ENCODE measurements at places on chromosomes 4 and X.

- DNase-seq: no peak
These were observed 57.2 kb downstream of the STBD1 start for GRCh38 chr4:76363556-76364290.

GRCh38 chr4:29009908-29010307 is 1710.3 kb upstream of the PCDH7 start:
- DNase-seq: no peak

DNA sequence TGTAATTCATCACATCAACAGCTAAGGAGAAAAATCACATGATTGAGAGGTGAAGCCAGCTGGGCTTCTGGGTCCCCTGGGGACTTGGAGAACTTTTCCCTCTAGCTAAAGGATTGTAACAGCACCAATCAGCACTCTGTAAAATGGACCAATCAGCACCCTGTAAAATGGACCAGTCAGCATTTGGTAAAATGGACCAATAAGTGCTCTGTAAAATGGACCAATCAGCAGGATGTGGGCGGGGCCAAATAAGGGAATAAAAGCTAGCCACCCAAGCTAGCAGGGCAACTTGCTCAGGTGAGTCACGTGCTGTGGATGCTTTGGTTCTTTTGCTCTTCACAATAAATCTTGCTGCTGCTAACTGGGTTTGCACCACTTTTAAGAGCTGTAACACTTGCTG is 1248.3 kb downstream of the PCDH18 start:
- DNase-seq: no peak

DNA sequence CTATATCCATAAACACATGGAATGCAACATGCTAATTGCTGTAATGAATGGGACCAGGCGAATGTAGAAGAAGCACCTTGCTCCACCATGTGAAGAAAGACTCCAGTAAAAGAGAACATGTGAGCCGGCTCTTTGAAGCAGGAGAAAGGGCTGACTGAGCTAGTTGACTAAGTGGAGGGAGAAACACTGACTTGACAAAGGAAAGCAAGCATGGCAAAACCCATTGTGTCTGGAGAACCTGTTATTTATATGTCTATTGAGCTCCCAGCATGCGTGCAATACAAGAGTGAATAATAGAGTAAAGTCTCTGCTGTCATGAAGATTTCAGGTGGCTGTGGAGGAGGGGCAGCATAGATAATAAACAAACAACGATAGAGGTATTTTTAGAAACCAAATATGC is 559.9 kb downstream of the RAB28 start:
- no peak for DNase-seq

GRCh38 chr4:165502916-165503907 is 124.4 kb downstream of the CPE start:
- no peak for DNase-seq

GRCh38 chr4:120939693-120940092 is 17.2 kb upstream of the PRDM5 start:
- DNase-seq: no peak

DNA sequence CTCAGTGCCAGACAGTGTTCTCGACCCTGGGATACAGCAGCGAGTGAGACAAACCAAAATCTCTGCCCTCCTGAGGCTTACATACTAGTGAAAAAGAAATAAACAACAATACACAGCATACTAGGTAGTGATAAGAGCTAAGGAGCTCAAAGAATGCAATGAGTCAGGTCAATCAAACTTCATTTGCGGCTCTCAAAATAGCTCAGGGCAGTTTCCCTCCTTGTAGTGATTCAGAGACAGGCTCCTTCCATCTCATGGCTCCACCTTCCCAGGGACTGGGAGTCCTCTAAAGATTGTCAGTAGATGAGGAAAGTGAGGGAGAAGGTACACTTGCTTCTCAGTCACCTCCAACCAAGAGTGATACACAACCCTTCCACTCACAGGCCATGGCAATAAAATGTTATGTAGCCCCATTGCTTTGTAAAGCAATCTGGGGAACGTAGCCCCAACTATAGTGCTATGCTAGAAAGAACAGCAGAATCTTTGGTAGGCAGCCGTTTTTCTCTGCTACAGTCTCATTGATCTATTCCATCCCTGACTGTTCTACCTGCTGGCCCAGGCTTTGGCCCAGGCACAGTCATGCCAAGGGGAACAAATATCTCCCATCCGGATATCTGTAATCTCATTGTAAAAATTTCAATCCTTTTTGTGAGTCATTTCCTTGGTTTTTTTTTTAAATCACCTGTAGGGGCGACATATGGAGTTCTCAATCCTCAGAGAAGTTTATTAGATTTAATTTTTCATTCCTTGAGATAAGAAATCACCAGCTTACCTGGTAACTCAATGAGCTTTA is 183.1 kb upstream of the S100G start:
- no peak for DNase-seq

- DNase-seq: peak; percentile 85
These were observed 16.7 kb downstream of the MAD2L1 start for GRCh38 chr4:120049732-120050494.

DNA sequence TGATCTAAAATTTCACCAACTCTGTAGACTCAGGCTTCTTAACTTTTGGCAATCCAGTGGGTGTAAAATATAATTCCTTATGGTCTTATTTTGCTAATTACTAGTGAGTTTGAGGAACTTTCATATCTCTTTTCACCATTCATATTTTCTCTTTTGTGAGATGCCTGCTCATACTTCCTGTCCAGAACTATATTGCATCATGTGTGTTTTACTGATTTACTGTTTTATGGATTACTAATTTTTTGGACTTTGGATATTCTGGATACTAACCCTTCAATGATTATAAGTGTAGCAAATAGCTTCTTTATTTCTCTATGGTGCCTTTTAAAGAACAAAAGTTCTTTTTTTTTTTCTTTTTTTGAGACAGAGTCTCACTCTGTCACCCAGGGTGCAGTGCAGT is 20.6 kb downstream of the GSX2 start:
- peak; percentile 32 for DNase-seq

DNA sequence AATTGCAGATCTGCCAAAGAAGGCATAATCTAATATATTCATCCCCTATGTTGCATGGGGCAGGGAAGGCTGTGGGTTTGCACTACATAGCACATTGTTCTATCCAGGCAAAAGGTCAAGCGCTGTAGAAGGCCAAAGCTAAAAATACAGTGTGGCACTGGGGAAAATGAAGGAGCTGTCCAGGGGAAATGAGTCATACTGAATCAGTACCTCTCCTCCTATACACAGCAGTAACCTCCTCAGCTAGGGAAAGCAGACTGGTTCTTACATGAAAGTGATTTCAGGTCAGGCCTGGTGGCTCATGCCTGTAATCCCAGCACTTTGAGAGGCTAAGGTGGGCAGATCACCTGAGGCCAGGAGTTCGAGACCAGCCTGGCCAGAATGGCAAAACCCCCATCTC is 31.0 kb upstream of the SLC25A4 start:
- no peak for DNase-seq

DNA sequence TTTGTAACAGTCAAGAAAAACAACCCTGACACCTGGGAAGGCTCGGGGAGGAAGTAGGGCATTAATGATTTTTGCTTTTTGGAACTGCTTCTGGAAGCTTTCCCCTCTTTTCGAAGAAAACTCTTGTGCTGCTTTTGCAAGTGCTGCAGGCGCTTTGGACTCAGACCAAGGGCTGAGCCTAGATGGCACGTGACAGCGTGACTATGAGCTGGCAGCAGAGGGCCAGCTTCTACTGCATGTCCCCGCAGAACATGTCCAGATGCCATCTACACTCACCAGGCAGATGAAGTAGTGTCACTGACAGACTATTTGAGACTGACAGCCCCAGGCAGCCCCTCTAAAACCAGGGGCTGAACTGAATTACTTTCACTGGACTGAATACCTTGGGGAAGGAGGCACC is 6.2 kb downstream of the NR0B1 start:
- no peak for DNase-seq

DNA sequence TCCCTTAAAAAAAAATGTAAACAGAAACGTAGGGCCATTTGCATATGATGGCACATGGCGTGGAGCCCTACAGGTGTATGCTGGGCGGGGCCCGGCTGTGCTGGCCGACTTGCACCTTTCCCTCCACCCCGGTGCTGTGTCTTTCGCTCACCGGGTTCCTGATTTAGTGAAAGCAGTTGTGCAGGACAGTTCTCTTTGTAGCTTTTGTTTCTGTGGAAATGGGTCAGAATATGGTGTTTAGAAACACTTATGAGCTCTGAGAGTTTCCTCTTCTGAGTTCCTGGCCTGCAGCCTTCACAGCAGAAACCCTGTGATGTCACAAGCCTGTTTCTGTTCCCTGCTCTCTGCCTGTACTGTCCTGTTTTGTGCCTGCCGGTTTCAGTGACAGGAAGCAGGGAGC is 22.5 kb upstream of the MSANTD1 start:
- no peak for DNase-seq

DNA sequence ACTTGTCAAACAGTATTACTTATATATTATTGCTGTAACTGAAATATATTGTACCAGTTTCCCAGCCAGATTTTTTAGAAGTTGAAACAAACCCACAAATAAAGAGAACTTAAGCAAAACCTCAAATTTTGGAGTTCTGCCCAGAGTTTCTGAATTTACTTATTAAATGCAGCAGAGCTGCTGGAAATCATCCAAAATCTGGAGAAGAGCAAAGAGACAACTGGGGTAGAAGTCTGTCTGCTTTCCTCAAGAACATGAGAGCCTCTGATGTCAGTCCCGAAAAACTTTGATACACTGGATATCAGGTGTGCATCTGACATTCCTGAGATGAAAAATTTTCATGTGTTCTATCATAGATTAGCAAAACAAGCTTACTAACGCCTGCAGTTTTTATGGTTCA is 325.9 kb downstream of the NR3C2 start:
- DNase-seq: peak; percentile 68

DNA sequence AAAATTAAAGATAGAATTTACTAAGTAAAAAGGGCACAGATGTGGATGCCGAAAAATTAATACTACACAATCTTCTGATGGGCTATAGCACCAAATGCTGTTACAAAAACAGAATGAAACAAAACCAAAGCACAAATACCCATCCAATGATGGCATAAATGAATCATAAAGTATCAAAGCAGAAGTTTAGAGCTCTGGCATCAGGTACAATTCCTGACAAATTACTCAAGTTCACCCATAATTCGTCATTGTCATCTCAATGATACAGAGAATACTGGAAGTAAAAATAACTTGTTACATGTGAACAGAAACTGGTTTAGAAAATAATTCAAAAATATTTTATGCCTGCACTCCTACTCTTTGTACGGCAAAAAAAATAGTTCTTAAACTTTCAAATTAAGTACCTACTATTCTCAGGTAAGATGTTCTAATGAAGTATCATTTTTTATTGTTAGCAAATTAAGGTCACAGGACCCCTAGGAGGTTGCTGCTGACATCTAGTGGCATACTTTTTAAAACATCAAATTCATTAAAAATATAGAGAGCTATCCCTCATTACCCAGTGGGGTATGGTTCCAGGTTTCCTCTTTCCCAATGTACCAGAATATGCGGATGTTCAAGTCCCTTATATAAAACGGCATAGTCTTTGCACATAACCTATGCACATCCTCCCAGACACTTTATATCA is 126.1 kb downstream of the INPP4B start:
- DNase-seq: peak; percentile 72

- no peak for DNase-seq
These were observed 38.5 kb downstream of the HPGD start for GRCh38 chr4:174483792-174484191.

- DNase-seq: no peak
These were observed 723.9 kb downstream of the SH3BGRL start for GRCh38 chrX:81925812-81926211.

- no peak for DNase-seq
These were observed 192.8 kb downstream of the CCNG2 start for GRCh38 chr4:77349796-77350195.

DNA sequence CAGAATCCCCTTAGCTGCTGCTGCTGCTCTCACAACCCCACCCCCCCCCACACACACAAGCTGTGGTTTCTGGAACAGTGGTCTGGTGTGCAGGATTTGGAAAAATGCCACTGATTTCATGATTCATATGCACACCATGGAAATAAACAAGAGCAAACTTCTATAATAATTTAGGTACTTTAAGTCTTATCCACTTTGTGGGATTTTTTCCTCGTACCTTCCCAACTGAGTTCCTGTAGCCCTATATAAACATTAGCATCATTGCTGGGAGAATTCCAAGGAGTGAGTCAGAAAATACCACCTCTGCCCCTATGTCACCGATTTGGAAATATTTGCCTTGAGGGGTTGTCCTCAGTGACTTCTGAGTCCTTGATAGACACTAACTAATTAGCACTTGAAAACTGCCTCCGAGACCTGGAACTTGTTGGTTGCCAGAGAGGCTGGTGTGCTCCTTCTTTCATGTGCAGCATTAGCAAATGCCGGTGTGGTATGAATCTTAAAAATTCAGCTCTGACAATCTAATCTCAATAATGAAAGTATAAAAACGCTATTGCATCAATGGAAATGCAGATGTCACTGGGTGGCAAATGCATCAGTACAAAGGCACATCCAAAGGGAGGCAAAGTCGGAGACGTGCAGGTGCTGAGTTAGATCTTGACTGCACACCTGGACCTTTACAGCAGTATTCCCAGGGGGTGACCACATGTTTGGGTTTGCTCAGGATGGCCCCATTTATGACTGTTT is 61.8 kb downstream of the CPE start:
- no peak for DNase-seq

DNA sequence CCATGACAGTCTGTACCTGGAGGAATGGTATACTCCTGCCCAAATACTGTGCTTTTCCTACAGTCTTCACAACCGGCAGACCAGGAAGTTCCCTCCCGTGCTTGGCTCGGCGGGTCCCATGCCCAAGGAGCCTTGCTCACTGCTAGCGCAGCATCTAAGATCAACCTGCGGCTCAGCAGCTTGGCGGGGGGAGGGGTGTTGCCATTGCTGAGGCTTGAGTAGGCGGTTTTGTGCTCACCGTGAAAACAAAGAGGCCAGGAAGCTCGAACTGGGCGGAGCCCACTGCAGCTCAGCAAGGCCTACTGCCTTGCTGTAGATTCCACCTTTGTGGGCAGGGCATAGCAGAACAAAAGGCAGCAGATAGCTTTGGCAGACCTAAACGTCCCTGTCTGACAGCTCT is 152.7 kb downstream of the TEX11 start:
- DNase-seq: no peak

- DNase-seq: no peak
These were observed 21.4 kb upstream of the ZNF827 start for GRCh38 chr4:145960012-145960411.

DNA sequence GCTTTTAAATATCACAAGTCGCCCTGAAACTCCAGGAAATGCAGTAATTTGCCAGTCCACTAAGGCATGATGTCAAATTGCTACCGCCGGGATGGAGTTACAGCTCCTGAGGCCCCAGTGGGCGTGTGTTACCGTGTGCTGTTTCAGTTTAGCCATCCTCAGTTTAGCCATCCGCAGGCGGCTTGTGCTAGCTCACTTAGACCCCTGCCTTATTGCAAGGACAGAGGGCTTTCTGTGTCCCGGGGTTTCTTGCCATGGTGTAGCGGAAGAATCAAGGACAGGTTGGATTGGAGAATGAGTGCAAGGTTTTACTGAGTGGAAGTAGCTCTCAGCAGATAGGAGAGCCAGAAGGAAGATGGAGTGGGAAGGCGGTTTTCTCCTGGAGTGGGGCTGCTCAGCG is 33.8 kb upstream of the LRBA start:
- no peak for DNase-seq

- DNase-seq: peak; percentile 23
These were observed 29.1 kb upstream of the MMAA start for GRCh38 chr4:145589916-145590702.
